NCI-H2081 treated with DMSO at 0.1 percent for 48 hours (cell line): ENCODE measurements at places on chromosomes 16 and 17.

- DNase-seq: peak; percentile 77
Measured at GRCh38 chr16:30927789-30928378, 4.5 kb downstream of the FBXL19 start.

DNA sequence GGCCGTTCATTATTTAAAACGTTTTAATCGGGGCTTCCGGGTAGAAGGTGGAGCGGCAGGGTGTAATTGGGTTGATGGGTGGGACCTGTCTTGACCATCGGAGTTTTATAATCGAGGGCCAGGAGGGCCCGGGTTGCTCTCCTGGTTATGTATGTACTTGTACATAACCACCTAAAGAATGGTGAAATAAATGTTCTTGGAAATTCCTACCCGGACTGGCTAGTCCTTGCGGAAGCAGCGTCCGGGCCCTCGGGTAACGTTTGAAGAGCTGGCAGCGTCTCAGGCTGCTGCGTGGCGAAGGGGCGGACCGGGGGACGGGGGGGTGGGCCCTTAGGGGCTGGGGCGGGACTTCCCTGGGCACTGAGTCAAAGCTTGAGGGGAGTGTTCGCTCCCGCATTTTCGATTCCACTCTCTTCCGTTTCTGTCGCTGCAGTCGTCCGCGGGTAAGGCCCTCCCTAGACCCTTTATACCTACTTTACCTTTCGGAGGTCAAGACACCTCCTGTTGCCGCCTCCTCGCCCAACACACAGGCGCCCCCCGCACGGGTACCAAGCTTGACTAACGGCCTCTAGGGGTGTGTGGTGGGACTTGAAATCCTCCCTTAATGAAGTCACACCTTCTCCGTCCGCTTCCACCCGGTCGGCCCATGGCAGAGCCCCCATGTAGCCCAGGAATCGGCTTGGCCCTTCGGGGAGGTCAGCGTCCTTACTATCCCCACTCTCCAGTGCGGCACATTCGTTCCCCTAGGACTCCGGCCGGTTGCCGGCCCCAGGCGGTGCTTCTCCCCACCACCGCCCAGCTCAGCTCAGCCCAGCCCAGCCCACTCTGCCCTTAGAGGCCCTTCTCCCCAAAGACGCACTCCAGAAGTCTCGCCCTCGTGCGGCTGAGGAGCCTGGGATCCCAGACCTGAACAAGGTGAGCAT is at the start of gene TMEM106A:
TMEM106A (plus strand) TSS at position 396 of the 923 bp plus-strand sequence. CDS start 1,167 bp downstream, outside the sequence.
- no peak for DNase-seq

- DNase-seq: no peak
Measured at GRCh38 chr16:80883159-80883642, 78.8 kb upstream of the CDYL2 start.

- DNase-seq: no peak
Measured at GRCh38 chr17:62898239-62898864, 67.7 kb upstream of the TANC2 start.

GRCh38 chr16:27748868-27749546 is 199.1 kb downstream of the KATNIP start:
- DNase-seq: no peak

DNA sequence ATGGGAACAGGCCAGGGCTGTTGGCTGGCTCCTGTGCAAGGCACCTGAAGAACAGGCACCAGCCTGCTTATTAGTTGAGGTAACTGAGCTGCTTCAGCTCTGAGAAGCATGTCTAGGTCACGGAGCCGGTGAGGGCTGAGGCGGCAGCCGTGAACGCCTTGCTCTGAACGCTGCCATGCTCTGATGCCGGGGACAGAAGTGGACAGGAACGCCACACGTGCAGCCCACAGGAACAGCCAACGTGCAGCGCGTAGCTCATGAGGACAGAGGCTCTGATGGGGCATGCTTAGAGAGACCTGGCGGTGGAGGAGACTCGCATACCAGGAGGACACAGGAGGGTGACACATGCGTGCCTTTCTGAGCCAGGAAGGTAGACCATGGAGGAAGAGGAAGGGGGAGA is 25.6 kb downstream of the USP22 start:
- DNase-seq: no peak

- DNase-seq: no peak
Measured at GRCh38 chr17:55870044-55870443, 119.2 kb downstream of the PCTP start.
